ENCODE measurements at places on chromosomes 12 and 14. TPM values are rescaled to one million over a fixed set of nuclear protein-coding genes. Genes with fewer than 3 reads are reported as not detected.

DNA sequence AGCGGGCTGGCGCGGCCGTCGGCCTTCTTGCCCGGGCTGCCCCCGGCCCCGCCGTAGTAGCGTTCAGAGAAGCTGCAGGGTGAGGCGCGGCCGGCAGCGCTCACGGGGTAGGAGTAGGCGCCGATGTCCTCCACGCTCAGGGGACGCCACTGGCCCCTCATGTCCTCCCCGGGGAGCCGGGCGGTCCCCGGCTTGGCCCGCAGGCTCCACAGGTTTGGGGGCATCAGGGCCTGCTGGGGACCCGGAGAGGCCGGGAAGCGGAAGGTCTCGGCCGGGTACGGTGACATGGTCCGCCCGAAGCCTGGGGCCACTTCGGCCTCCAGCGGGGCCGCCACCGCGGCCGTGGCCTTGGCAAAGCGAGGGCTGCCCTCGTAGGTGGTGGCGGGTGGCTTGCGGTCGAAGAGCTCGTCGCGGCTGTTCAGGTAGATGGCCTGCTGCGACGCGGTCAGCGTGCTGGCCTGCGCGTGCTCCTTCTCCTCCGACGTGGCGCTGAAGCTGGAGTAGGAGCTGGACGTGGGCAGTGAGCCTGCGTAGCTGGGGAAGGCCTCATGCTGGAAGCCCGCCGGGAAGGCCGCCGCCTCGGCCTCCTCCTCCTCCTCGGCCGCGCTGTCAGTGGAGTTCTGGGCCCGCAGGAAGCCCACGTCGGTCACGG lies 48.7 kb downstream of the BEGAIN start:
- H3K27ac ChIP-seq: no peak overlapping the region
- no peaks in the 10 kb centered on the region for H3K27me3 ChIP-seq
- H3K36me3 ChIP-seq: no peaks in the 10 kb centered on the region

GRCh38 chr14:46368275-46368674 lies 283.3 kb downstream of the RPL10L start:
- no peaks in the 10 kb centered on the region for H3K27me3 ChIP-seq
- no peak for DNase-seq
- H3K36me3 ChIP-seq: no peaks in the 10 kb centered on the region
- no peak overlapping the region for H3K4me3 ChIP-seq
- no peaks in the 10 kb centered on the region for H3K4me1 ChIP-seq

DNA sequence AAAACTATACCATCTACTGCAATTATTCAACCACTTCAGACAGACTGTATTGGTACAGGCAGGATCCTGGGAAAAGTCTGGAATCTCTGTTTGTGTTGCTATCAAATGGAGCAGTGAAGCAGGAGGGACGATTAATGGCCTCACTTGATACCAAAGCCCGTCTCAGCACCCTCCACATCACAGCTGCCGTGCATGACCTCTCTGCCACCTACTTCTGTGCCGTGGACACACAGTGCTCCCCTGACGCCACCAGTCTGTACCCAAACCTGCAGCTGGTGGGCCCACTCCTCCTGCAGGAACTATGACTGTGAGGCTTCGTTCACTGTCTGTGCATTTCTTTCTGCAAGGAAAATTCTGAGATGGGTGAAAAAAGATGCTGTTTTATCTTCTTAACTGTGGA lies 284.7 kb downstream of the DAD1 start:
- H3K36me3 ChIP-seq: no peaks in the 10 kb centered on the region
- H3K4me1 ChIP-seq: no peaks in the 10 kb centered on the region
- peaks cover 5% of the 10 kb centered on the region for H3K27me3 ChIP-seq
- no peak overlapping the region for H3K27ac ChIP-seq

DNA sequence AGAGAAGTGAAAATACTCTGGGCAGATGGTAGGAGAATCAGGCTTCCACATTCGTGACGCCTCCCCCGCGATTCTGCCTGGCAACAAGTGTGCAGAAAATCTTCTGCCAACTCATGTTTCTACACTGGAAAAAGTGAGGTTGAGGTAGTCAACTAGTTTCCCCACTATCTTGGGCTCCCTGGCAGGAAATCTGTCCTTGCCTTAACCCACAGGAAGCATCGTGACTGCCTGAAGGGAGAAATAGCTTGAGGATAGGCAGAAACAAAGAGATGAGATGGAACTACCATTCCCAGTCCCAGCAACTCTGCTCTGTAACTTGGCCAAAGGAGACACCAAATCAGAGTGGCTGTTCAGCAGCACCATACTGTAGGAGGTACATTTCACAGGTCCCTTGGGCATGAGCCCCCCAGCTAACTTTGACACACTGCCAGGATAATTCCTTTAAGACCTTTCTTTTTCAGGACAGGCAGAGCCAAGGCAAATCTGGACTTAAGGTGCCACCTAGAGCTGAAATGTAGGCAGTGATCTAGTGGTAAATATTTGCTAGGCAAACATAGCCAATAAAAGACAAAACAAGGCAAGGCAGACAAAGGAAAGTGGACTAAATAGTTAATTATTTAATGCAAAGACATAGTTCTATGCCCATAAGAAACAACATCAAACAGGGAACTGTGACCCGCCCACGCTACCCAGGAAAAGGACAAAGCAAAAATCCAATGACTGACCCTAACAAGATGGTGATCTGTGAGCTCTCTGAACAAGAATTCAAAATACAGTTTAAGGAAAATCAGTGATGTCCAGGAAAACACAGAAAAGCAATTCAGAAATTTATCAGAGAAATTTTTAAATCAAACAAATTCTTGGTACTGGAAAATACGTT lies 205.1 kb downstream of the PTPRO start:
- no peaks in the 10 kb centered on the region for H3K4me1 ChIP-seq
- no peak overlapping the region for H3K27ac ChIP-seq
- no peak overlapping the region for H3K4me3 ChIP-seq
- H3K36me3 ChIP-seq: no peaks in the 10 kb centered on the region
- peaks cover 4% of the 10 kb centered on the region for H3K27me3 ChIP-seq

NRXN3 gene
- 10.0 TPM for total RNA-seq

DNA sequence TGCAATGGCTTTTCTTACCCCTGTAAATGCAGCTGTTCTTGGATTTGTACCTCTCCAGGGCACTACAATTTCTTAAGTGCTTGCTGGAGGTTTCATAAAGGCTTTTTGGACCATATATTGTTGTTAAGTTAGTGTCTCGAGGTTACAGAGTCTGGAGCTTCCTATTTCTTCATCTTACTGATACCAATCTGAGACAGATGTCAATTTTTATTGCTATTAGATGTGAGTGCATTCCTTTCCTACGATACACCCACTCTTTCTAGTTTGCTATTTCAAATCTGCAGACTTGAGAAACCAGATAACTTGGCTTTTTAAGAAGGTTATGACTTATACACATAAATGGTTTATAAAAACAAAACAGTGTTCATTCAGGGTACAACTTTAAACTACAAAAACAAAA lies 2.1 kb downstream of the NOXRED1 start:
- DNase-seq: no peak
- no peaks in the 10 kb centered on the region for H3K4me1 ChIP-seq
- H3K27ac ChIP-seq: no peak overlapping the region
- H3K36me3 ChIP-seq: peaks cover 36% of the 10 kb centered on the region

- no peaks in the 10 kb centered on the region for H3K4me1 ChIP-seq
- no peaks in the 10 kb centered on the region for H3K27me3 ChIP-seq
- H3K36me3 ChIP-seq: no peaks in the 10 kb centered on the region
- H3K4me3 ChIP-seq: no peak overlapping the region
- no peak for DNase-seq
Measured at GRCh38 chr12:128318341-128318740, 51.4 kb downstream of the TMEM132C start.

MGST1 gene
- 357 TPM for total RNA-seq

- peaks cover 5% of the 10 kb centered on the region for H3K36me3 ChIP-seq
- DNase-seq: no peak
- no peaks in the 10 kb centered on the region for H3K27me3 ChIP-seq
- H3K27ac ChIP-seq: peak overlapping the region; percentile 98
- no peaks in the 10 kb centered on the region for H3K4me1 ChIP-seq
- H3K4me3 ChIP-seq: peak overlapping the region; percentile 63
Measured at GRCh38 chr12:40226705-40227104, 1.9 kb downstream of the LRRK2 start.

DAO gene
- total RNA-seq: 0.26 TPM

- H3K4me1 ChIP-seq: no peaks in the 10 kb centered on the region
- H3K27ac ChIP-seq: no peak overlapping the region
- no peak overlapping the region for H3K4me3 ChIP-seq
- peaks cover 7% of the 10 kb centered on the region for H3K27me3 ChIP-seq
Measured at GRCh38 chr14:85856430-85856829, 326.5 kb downstream of the FLRT2 start.

PTGDR gene
- 1.6 TPM for total RNA-seq

DNA sequence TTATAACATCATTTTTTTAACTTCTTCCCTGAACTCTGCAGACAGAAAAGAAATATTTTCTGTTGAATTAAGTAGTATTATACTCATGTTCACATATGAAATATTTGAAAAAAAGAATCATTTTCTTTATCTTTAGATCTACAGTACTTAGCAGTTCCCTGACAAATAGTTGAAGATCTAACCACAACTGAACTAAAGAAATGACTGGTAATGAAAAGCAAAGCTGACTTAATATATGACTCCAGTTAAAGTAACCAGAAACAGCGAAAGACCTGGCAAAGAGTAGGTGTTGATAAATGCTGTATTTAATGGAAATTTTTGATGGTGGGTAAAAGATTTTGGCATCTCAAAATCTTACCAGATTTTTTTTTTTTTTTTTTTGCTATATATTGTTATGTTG lies 207.1 kb upstream of the SLC16A7 start:
- DNase-seq: no peak
- H3K4me1 ChIP-seq: no peaks in the 10 kb centered on the region
- no peak overlapping the region for H3K27ac ChIP-seq
- H3K36me3 ChIP-seq: no peaks in the 10 kb centered on the region
- H3K4me3 ChIP-seq: no peak overlapping the region

DNA sequence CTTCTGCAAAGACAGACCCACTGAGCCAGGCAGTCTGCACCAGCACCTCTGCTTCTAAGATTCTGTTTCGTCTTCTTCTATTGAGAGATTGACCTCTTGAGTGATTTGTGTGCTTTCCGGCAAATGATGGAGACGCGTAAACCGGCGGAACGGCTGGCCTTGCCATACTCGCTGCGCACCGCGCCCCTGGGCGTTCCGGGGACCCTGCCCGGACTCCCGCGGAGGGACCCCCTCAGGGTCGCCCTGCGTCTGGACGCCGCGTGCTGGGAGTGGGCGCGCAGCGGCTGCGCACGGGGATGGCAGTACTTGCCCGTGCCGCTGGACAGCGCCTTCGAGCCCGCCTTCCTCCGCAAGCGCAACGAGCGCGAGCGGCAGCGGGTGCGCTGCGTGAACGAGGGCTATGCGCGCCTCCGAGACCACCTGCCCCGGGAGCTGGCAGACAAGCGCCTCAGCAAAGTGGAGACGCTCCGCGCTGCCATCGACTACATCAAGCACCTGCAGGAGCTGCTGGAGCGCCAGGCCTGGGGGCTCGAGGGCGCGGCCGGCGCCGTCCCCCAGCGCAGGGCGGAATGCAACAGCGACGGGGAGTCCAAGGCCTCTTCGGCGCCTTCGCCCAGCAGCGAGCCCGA lies 703 bp downstream of the ASCL4 start:
- no peak overlapping the region for H3K27ac ChIP-seq
- no peaks in the 10 kb centered on the region for H3K36me3 ChIP-seq
- H3K27me3 ChIP-seq: peaks cover 52% of the 10 kb centered on the region
- H3K4me1 ChIP-seq: no peaks in the 10 kb centered on the region
- H3K4me3 ChIP-seq: peak overlapping the region; percentile 11

GRCh38 chr14:69812711-69813110 lies 15.7 kb upstream of the SLC10A1 start:
- no peaks in the 10 kb centered on the region for H3K36me3 ChIP-seq
- DNase-seq: no peak
- no peak overlapping the region for H3K4me3 ChIP-seq
- no peak overlapping the region for H3K27ac ChIP-seq
- peaks cover 6% of the 10 kb centered on the region for H3K27me3 ChIP-seq

CLECL1 gene
- total RNA-seq: 3.4 TPM

DNA sequence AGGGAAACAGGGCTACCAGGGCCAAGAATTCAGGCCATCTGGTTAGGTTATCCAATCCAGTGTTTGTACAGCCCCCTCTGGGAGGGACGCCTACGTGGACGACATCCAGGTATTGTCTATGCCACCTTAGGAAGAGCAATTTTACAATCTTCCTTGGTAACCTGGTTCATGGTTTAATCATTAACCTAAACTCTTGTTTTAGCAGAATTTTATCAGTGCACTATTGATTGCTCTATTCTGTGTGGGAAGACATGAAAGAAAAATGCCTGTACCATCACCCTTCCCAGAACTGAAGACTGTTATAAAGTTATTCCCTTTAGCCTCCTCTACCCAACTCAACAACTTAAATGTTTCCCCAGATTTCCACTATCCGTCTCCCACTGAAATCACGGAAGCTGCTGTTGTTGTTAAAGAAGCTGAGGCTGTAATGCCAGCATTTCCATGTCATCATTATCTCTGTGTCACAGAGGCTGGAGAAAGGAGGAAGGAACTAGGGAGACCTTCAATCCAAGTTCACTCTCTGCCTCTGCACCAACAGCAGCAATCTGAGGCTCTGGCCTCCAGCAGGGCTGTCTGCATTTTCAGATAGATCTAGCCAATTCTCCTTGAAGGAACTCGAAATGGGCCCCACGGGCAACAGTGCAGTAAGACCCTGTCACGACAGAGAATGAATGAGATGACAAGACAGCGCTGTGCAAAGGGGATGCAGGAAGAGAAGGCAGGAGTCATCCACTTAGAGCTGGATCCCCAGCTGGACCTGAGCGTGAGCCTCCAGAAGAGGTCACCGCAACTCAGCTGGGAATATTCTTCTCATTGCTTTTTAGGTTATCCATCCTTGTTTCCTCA lies 183.4 kb upstream of the GZMB start:
- H3K36me3 ChIP-seq: no peaks in the 10 kb centered on the region
- DNase-seq: no peak
- no peaks in the 10 kb centered on the region for H3K27me3 ChIP-seq
- H3K27ac ChIP-seq: no peak overlapping the region
- no peak overlapping the region for H3K4me3 ChIP-seq

DNA sequence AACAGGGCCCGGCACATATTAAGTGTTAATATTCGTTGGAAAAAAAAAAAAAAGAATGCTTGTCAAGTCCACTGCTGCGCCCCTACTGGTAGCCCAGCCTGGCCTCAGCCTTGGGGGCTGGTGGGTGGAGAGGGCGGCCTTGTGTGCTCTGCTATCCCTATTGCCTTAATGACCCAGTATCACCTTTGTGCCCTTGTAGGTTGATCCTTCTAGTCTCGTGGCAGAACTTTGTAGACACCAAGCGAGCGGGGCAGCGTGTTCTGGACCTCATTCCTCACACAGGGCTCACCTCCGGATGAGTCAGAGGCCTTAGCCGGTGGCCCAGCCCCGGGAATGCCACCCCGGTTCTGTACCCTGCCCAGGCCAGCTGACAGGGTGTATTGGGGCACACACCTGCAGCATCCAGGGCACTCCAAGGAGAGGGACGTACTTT lies 1.8 kb upstream of the RCOR1 start:
- H3K27me3 ChIP-seq: no peaks in the 10 kb centered on the region
- no peaks in the 10 kb centered on the region for H3K36me3 ChIP-seq
- H3K4me3 ChIP-seq: peak overlapping the region; percentile 95
- DNase-seq: no peak
- peak overlapping the region; percentile 96 for H3K27ac ChIP-seq

All from upper lobe of right lung (tissue), 1 donor.